C1 segment of cervical spinal cord (tissue), 14 donors: ENCODE measurements at places on chromosomes 2 and 18.
A peak's percentile ranks its signal among the peaks of the same experiment; 100 is the strongest.

DNA sequence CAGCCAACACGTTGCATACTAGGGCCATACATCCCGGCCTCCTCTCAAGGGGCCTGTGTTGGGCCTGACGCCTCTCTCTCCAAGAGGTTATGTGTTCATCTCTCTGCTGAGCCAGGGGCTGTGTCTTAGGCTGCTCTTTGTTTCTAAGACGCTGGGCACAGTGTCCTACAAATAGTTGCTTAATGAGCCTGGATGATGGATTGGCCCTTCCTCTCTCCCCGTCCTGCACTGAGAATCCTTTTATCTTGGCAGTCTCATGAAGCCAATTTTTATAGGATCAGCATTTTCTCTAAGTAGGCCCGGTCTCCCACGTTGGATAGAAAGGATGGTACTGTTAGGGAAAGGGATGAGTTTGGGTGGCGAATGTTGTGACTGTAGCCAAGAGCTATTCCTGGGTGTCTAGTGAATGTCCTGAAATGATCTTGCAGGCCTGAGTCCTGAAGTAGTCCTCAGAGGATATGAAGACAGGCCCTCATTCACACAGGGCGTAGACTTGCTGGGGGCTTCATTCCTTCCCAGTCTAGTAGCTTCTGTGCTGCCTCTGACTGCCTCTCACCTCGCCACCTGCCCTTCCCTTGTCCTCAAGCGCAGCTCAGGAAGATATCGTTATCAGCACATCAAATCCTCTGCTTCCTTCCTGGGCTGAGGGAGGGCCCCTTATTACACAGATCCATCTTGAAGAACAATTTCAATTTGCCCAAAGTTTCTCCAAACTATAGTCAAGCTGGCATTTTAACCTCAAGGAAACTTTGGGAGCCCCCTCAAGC, 8.8 kb downstream of the LBH start:
- DNase-seq, result no peak

DNA sequence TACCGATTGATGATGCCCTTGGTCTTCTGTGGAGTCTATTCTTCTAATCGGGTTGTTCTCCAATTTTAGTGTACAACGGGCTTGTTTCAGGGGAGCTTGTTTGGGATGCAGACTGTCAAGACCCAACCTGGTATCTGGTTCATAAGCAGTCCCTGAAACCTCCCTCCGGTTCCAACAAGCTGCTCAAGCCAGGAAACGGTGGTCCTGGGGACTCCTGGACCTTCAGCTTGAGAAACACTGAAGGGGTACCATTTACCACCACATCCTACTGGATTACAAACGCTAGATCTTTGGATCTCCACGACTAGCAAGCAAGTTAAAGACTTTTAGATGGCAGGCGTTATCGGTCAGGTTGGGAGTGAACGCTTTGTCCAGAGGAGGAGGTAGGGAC, 2.0 kb downstream of the BCL2 start:
- DNase-seq, result no peak

DNA sequence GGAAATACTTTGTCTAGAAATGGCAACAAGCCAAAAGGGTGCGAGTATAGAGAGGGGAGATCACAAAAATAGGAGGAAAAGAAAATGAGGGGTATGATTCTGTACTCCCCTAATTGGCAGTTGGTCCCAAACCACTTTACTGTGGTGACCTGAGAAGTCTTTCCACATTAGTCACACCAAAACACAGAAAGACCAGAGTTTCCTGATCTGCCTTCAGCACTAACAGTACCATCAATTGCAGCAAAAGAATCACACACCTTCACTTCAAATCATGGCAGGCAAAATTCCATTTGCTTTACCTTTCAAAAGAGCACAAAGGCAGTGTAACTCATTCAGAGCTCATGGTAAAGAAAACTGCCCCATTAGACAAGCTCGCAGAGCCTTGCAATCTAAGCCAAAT, 86.8 kb downstream of the ALK start:
- no peak for DNase-seq

GRCh38 chr2:2266699-2267449, 64.2 kb downstream of the MYT1L start:
- no peak for DNase-seq

- DNase-seq, result no peak
Measured at GRCh38 chr2:128597121-128597762, 278.6 kb upstream of the HS6ST1 start.

DNA sequence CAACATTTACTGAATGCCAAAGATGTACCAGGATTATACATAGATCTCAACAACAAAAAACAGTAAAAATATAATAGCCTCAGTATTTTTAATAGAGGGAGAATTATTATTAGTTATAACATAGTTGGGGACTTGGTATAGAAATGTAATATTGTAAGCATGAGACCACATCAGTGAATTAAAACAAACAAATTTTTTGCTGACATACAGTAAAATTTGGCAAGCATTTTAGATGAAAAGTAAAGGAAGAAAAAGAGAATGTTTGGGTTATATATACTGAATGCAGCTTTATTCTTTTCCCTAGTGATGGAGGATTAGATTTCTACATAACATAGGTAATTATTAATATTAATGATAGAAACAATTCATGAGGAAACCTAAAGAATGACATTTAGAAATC, 10.9 kb downstream of the CPS1 start:
- DNase-seq, result no peak

GRCh38 chr2:85564144-85564563, 2.9 kb upstream of the GGCX start:
- no peak for DNase-seq

DNA sequence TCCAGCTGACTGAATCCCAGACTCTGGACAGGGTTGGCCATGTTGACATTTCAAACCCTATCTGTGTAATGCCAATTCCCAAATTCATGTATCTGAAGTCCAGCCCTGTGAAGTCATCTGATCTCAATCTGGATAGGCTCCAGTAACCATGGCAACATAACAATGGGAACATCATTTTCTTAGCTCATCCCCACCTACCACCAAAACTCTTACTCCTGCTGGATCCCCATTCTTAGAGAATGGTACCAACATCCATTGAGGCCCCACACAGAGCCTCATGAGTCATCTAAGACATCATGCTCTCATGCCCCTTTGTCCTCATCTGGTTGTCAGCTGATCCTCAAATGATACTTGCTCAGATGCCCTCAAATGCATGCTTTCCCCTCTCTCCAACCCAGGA, 58.9 kb upstream of the TEX51 start:
- DNase-seq, result no peak

- DNase-seq, result no peak
Measured at GRCh38 chr2:46978723-46979122, 63.1 kb upstream of the MCFD2 start.

DNA sequence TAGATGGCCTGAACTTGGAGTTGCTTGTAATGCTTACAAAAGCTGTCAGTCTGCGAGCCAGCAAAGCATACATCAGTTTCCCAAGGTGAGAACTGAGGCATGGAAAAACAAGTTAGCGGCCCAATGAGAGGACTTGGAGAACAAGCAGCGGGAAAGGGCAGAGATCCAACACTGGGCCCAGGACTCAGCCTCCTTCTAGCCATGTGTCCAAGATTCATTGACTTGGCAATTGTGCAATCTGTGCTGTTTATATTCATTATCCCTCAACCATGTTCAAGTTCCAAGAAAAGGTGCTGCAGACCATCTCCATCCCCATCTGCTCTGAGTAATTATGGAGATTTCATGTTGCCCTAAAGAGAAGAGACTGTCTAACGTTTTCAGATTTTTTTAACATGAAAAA, 187.4 kb downstream of the ALK start:
- DNase-seq, result no peak

DNA sequence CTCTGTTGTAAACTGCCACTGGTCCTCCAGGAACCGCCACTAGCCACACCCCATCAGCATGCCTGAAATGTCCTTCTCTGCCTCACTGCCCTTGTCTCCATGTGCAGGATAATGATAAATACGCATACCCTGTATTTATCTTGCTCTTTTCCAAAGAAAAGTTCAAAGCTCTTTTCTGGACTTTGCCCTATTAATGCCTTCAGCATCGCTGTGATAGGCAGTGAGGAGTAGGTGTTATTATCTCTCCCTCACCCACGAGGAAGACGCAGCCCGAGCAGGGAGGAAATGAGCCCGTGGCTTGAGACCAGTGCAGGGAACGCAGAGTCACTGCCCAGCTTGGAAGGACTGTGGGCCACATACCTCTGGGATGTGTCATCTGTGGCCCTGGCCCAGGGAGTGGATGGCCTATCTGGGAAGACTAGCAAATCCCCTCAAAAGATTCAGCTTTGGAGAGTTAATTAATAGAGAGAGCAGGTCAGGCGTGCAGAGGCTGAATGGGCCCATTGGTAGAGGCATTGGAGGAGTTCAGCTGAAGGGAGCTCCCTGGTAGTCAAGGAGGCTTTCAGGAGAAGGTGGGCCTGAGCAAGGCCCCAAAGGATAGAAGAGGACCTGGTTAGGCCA, 39.5 kb upstream of the MCFD2 start:
- peak; percentile 13 for DNase-seq

GRCh38 chr2:43402002-43402401, 175.6 kb upstream of the ZFP36L2 start:
- DNase-seq, result no peak

- DNase-seq, result no peak
Measured at GRCh38 chr18:7488571-7488970, 78.5 kb upstream of the PTPRM start.

GRCh38 chr2:40348038-40348437, 103.9 kb downstream of the SLC8A1 start:
- DNase-seq, result no peak

GRCh38 chr2:191970867-191971266, 124.0 kb upstream of the CAVIN2 start:
- DNase-seq, result no peak

DNA sequence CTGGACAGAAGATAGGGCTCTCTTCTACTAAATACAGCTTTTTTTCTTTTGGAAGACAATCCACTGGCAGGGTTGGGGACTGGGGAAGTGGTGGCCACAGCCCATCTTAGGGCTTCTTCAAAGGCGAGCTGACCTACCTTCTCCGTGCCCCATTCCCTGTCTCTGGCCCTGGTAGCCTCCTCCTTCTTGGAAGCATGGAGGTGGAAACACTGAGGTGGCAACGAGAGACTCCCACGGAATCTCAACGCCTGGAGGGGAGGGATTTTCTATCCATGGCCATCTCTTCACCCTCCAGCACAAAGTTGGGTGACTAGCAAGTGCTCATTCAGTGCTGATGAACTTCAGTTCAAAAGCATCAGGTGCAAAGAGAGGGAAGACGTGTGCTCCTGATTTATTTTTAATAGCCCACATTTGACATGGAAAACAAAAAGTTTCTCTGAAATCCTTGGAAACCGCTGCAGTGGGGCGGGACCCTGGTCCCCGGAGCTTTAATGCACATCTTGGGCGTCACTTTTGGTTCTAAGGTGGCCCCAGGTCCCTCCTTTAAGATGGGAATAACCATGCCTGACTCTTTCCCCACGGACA, 633 bp upstream of the ARMC9 start:
- no peak for DNase-seq
